ENCODE measurements at places on chromosomes 2 and 18.

GRCh38 chr2:12718711-12719399 is 2.1 kb downstream of the TRIB2 start:
- no peak for DNase-seq

DNA sequence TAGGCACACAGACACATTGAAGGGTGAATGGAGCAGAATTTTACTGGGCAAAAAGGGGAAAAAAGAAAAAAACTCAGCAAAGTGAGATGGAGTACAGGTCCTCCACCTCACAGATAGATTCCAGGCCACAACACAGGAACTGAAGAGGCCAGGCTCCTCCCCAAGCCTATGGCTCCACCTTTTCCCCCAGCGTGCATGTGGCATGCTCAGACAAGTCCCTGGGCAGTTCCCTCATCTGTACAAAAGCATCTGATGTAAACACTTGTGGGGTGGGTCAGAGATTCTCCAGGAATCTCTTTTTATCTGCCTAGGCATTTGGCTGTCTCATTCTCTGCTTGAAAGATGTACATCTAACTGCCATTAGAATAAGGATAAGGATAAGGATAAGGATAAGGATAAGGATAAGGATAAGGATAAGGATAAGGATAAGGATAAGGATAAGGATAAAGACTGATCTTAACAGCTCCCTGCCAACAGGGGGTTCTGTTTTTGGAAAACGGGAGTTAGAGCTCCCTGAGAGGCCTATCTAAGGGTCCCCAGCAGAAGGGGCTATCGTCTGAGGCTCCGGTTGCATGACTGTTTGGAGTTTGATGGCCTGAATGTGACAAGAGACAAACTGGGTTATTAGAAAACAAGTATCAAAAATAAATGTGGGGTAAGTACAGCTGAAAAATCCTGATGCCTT is 17.2 kb upstream of the ASXL3 start:
- no peak for DNase-seq

- no peak for DNase-seq
Measured at GRCh38 chr18:68354176-68354575, 360.7 kb downstream of the TMX3 start.

GRCh38 chr2:51225377-51225776 is 193.4 kb upstream of the NRXN1 start:
- DNase-seq, result no peak

- no peak for DNase-seq
Measured at GRCh38 chr2:33678436-33678835, 79.3 kb upstream of the FAM98A start.

Data from iPS DF 6.9 (cell line).